A673 (cell line): ENCODE measurements at places on chromosomes 3 and 15. TPM values are rescaled to one million over a fixed set of nuclear protein-coding genes. Genes with fewer than 3 reads are reported as not detected.

- peaks cover 25% of the 10 kb centered on the region for H3K4me1 ChIP-seq
- no peak overlapping the region for H3K27ac ChIP-seq
- no peaks in the 10 kb centered on the region for H3K36me3 ChIP-seq
- no peaks in the 10 kb centered on the region for H3K27me3 ChIP-seq
- no peak for DNase-seq
Measured at GRCh38 chr15:68113273-68113672, 59.2 kb downstream of the PIAS1 start.

DNA sequence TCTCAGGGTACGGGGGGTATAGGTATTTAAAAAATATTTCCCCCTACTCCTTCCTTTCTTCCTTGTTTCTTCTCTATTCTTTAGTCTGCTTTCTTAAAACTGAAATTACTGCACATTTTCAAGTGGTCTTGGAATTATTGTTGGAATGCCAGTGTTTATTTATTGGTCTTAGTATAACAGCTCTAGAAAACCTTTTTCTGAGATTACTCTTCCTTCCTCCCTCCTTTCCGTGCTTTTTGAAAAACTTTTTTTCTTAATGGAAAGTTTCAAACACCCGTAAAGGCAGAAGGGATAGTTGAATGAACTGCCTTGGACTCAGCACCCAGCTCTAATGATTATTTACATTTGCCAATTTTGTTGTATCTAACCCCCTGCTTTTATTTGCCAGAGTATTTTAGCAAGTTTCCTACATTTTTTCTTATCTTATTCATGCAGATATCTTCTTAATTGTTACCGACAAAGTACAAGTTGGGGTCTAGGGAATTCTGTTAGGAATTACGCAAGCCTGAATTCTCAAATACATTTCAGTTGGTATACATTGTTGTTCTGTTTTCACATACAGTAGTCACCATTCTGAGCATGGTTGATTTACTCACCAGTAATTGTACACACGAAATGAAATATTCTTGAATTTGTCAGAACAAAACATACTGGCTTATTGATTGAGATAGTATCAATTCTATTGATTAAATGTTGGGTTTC is 36.2 kb downstream of the KAT2B start:
- no peaks in the 10 kb centered on the region for H3K4me1 ChIP-seq
- H3K36me3 ChIP-seq, result no peaks in the 10 kb centered on the region
- no peaks in the 10 kb centered on the region for H3K27me3 ChIP-seq
- H3K4me3 ChIP-seq, result no peak overlapping the region
- H3K27ac ChIP-seq, result no peak overlapping the region
- DNase-seq, result no peak

GRCh38 chr15:32987067-32987466 is 207.4 kb downstream of the FMN1 start:
- no peak for DNase-seq
- H3K27ac ChIP-seq, result no peak overlapping the region
- peaks cover 9% of the 10 kb centered on the region for H3K27me3 ChIP-seq
- H3K4me1 ChIP-seq, result peaks cover 2% of the 10 kb centered on the region
- no peaks in the 10 kb centered on the region for H3K36me3 ChIP-seq
- H3K4me3 ChIP-seq, result no peak overlapping the region

- no peak overlapping the region for H3K4me3 ChIP-seq
- no peak overlapping the region for H3K27ac ChIP-seq
- no peak for DNase-seq
Measured at GRCh38 chr3:51535146-51536019, 3.1 kb upstream of the RAD54L2 start.

Gene LTF
- not detected in 2 replicates for total RNA-seq
